Femur (tissue), 1 donor: ENCODE measurements at places on chromosomes 16 and 17.

GRCh38 chr17:57993471-57994365, 5.7 kb upstream of the VEZF1 start:
- no peak for DNase-seq

DNA sequence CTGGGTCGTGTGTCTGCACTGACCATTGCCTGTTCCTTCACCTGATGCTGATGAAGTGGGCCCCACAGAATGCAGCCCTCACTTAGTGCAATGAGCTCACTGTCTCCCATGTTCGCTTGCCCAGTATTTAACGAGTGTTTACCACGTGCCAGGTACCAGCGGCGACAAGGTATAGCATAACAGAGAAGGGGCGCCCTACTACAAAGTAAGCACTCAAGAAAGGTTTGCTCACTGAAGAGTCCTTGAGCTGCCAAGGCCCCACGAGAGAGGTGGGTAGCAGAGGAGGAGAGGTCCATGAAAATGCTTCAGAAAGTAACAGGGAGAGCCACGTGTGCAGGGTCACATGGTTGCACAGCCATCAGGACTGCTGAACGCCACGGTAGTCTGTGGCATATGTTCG, 230.0 kb downstream of the NTN1 start:
- no peak for DNase-seq

DNA sequence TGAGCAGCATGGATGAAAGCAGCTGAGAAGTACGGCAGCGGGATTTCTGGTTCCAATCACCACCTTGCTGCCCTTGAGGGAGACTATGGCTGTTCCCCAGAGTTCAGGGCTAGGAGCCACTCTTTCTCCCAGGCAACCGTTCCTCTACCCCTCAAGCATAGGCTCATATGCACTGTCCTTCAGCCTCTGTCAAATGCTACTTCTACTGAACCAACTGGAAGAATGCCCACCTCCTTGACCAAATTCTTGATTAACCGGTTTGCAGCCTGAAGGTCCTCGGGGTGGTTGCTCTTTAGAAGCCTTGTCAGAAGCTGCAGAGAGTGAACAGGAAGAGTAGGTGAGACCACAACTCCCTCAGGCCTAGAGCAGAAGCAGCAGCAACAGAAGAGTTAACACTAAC, 23.8 kb downstream of the GGA2 start:
- DNase-seq: no peak

- peak; percentile 41 for DNase-seq
Measured at GRCh38 chr16:67277999-67278772, 1.1 kb upstream of the PLEKHG4 start.

DNA sequence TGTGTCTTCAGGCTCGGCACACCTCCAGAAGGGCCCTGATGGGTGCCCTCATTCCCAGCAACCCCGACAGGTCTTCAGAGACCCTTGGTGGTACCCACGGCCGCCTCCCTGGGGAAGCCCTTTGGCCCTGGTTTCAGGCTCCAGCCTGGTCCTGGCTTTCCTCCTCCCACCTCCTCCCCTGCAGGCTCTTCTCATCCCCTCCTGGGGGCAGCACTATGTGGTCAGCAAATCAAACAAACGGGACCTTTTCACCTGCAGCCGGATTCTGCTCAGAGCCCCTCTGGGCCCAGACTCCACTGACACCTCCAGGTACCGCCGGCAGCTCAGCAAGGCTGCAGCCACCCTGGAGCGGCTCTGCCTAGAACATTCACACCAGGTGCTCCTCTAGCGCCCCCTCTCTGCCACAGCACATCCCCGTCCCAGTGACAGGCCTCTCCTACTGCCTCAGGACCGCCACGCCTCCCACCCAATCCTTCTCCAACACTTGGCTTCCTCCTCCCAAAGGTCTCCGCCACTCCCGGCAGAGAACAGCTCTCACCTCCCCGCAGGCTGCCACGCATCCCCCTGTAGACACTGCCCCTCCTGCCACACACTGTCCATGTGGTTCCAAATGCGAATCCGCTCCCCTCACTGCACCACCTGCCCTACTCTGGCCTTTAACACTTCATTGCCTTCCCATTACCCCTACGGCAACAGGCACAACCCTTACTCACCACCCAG, 12.0 kb downstream of the CORO7 start:
- DNase-seq: peak; percentile 63

DNA sequence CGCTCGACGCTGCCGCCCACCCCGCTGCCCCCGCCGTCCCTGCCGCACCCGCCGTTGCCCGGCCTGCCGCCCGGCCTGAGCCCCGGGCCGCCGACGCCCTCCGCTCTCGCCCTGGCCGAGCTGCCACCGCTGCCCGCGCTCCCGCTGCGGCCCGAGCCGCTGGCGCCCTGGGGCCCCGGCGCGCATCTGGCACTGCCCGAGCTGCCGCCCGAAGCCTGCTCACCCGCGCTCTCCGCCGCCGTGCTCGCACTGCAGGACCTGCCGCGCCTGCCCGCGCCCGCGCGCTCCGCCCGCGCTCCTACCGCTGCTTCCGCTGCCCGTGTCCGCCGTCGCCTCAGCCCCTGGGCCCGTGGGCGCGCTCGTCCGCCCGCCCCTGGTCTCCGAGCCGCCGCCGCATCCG, 8.4 kb upstream of the CLDN9 start:
- no peak for DNase-seq

- no peak for DNase-seq
Measured at GRCh38 chr17:82920150-82920549, 80.3 kb upstream of the ZNF750 start.

- DNase-seq: peak; percentile 48
Measured at GRCh38 chr17:32311028-32311536, 30.9 kb downstream of the C17orf75 start.
